ENCODE measurements at places on chromosomes 12 and 14.

DNA sequence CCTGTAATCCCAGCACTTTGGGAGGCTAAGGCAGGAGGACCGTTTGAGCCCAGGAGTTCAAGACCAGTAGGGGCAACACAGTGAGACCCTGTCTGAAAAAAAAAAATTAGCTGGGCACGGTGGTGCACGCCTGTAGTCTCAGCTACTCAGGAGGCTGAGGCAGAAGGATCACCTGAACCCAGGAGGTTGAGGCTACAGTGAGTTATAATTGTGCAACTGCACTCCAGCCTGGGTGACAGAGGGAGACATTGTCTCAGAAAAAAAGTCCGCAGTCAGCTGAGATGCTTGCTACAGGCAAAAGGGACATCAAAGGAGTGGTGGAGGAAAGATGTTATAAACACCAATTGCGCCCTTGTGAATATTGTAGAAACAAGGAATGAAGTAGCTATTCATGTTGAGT, 77.8 kb downstream of the NDUFA12 start:
- no peak for ATAC-seq

DNA sequence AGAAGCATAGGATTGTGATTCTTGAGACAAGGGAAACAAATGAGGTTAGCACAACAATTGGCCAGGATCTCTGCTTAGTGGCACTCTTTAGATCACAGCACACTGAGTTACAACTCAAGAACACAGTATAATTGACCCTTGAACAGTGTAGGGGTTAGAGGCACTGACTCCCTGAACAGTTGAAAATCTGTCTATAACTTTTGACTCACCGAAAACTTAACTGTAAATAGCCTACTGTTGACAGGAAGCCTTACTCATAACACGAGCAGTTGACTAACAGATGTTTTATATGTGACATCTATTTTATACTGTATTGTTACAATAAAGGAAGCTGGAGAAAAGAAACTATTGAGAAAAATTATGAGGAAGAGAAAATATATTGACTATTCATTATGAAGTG, 296.1 kb downstream of the RERGL start:
- ATAC-seq: no peak

- ATAC-seq: no peak
These were observed 7.8 kb upstream of the AMN start for GRCh38 chr14:102914474-102915291.

DNA sequence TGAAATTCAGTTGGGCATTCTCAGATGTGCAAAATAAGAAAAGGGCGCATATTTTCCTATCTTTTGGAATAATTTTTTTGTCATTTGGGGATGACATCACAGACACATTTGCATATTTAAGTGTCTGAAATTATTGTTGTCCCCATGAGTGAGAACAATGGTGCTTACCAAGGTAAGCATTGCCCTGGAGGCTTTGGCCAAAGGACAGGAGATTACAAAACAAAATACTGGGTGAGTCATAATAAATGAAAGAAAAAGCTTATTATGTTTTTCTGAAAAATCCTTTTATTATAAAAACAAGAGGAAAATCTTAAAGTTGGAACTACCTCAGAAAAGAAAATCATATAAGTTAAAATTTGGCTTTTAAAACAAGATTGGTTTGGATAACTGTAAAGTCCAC, 254.9 kb downstream of the BTG1 start:
- no peak for ATAC-seq

DNA sequence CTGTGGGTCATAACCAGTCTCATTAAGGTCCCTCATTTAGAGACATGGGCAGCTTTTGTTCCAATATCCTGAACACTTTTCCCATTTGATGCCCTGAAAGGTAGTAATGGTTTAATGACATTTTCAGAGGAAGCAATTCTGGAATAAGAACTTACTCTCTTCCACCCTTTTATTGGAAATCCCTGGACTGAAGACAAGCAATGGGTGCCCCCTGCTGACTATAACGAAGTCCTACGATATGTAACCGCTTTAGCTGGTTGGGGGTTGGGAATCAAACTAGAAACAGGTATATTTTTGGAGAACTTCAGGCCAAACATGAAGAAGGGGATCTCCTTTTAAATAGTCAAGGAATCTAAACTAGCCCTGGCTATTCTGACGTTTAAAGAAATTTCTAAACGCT, 20.5 kb downstream of the SARNP start:
- ATAC-seq: peak; percentile 81

- no peak for ATAC-seq
These were observed 56.1 kb downstream of the LMNTD1 start for GRCh38 chr12:25497021-25497420.

GRCh38 chr12:86134561-86134960, 121.6 kb downstream of the MGAT4C start:
- peak; percentile 79 for ATAC-seq

DNA sequence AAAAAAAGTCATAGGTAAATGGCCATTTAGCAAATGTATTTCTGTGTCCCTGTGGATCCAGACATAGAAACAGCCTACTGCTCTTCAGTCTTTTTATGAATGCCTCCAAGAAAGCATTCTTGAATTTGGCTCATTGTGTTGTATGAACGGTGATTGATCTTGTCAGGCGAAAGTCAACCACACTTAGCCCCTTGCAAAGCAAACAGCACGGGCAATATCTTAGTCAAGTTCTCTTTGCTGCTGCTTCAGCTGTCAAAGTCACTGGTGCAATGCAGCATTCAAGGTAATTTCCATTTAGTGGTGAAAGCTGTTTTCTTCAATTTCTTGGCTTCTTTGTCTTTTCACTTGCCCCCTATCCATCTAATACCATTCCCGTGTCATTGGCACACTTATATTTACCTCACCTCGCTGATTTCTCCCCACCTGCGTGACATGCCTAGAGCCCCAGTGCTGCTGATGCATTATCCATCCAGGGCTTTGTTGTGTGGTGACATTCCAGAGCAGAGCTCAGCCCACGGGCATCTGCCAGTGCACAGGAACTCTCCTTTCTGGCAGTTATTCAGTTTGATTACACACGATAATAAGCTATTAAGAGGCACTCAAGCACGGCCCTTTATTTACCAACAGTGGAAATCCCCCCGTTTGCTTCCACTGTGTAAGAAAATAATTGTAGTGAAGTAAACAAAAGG, 362.3 kb upstream of the NOVA1 start:
- ATAC-seq: no peak

GRCh38 chr12:53051058-53051880, 1.4 kb downstream of the TNS2 start:
- ATAC-seq: no peak

- no peak for ATAC-seq
These were observed 79.1 kb upstream of the ATP2B1 start for GRCh38 chr12:89787763-89788162.

GRCh38 chr12:104520242-104520900, 63.6 kb downstream of the CHST11 start:
- ATAC-seq: no peak

- ATAC-seq: no peak
These were observed 5.2 kb downstream of the CALM1 start for GRCh38 chr14:90402016-90402415.

DNA sequence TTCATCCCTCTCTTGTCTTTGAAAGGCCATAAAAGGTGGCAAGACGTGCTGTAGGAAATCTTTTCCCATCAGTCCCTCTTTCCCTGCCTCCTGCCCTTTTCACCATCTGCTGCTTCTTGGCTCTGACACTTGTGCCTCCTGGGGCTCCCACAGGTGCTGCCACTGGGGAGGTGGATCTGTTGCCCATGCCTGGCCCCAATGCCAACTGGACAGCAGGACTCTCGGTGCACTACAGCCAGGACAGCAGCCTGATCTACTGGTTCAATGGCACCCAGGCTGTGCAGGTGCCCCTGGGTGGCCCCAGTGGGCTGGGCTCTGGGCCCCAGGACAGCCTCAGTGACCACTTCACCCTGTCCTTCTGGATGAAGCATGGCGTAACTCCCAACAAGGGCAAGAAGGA, 6.5 kb downstream of the CLSTN3 start:
- ATAC-seq: no peak

- no peak for ATAC-seq
These were observed 44.2 kb downstream of the DUSP16 start for GRCh38 chr12:12518464-12518845.

GRCh38 chr14:65922142-65922541, 509.6 kb downstream of the FUT8 start:
- no peak for ATAC-seq

DNA sequence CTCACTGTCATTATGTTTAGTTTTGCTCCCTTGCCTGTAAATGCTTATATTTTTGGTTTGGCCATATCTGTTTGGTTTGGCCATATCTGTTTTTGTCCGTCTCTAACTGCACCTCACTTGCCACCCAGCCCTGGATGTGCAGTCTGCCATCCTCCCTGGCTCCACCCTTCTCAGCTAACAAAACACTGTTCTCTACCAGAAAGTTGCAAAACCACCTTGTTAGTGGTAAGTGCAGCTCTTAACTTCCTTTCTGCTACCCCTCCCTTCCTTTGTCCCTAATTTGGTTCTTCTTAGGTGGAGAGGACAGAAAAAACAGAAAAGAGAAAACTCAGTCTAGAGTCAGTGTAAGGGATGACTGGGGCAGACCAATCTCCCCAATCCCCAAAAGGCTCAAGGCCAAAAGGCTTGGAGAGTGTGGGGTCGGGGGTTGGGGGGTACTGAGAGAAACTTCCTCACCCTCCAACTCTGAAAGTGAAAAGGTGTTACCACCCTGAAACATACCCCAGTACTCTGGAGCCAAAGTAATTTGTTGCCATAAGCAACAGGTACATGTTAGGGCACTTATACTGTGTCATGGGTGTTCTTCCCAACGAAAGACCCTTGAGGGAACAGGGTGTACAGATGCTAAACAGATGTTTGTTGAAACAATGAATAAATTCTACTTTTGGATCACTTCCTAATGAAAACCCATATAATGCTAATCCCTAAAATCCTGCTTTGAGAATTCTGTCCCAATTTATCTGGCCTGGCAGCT, 5.0 kb downstream of the BIN2 start:
- no peak for ATAC-seq

DNA sequence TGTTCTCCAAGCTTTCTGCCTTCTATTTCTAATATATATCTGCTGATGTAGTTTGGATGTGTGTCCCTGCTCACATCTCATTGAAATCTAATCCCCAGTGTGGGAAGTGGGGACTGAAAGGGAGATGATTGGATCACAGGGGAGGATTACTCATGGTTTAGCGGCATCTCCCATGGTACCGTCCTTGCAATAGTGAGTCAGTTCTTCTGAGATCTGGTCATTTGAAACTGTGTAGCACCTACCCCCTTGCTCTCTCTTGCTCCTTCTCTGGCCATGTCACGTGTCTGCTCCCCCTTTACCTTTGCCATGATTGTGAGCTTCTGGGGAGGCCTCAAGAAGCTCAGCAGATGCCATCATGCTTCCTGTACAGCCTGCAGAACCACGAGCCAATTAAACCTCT, 26.2 kb upstream of the ALX1 start:
- no peak for ATAC-seq

DNA sequence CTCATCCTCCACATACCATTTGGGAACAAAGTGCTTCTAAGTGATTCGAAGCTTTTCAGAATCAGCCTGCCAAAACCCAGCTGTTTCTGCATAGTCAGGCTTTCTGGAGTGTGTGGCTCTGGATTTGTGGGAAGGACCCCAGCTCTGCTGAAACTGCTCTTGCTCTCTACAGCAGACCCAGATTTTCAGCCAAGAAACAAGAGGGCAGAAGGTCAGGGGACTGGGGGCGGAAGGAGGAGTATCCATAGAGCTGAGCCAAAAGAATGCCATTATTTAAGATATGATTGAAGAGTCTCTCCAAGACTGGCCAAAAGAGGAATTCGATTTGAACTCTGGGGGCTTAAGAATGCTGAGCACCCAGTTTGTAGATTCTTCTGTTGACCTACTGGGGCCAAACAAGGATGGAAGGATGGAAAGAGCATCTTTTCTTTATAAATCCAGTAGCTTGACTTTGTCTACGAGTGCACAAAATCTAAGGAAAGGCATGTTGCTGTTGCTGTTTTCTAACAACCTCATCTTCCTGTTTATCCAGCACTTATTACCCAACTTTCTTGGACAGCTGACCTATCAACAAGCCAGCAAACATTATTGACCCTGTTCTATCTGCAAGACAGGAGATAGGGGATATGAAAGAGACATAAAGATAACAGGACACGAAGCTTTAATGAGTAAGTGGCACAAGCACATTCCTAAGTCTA, 29.2 kb downstream of the FBLN5 start:
- ATAC-seq: no peak

DNA sequence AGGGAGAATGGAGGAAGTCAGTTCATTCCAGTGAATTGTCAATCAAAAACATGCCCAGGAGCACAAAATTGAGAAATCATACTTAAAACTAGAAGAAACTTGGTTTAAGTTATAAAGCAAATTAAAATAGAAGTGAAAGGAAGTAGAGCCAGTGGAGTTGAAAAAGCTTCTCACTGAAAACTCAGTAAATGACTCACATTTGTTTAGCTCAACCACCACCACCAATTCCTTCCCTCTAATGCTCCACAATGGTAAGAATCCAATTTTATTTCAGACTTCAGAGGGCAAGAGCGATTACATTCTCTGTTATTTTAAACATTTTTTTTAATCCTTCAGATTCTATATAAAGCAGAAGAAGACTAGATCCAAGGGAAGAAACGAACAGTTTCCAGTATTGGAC, 19.4 kb downstream of the UTP20 start:
- ATAC-seq: no peak

GRCh38 chr14:105398726-105399465, 558 bp downstream of the TEX22 start:
- ATAC-seq: peak; percentile 63
